NCI-H524 (cell line): ENCODE measurements at places on chromosomes 6 and 20.
A peak's percentile ranks its signal among the peaks of the same experiment; 100 is the strongest.

GRCh38 chr6:40353197-40353966 lies 233.8 kb downstream of the LRFN2 start:
- DNase-seq = no peak

DNA sequence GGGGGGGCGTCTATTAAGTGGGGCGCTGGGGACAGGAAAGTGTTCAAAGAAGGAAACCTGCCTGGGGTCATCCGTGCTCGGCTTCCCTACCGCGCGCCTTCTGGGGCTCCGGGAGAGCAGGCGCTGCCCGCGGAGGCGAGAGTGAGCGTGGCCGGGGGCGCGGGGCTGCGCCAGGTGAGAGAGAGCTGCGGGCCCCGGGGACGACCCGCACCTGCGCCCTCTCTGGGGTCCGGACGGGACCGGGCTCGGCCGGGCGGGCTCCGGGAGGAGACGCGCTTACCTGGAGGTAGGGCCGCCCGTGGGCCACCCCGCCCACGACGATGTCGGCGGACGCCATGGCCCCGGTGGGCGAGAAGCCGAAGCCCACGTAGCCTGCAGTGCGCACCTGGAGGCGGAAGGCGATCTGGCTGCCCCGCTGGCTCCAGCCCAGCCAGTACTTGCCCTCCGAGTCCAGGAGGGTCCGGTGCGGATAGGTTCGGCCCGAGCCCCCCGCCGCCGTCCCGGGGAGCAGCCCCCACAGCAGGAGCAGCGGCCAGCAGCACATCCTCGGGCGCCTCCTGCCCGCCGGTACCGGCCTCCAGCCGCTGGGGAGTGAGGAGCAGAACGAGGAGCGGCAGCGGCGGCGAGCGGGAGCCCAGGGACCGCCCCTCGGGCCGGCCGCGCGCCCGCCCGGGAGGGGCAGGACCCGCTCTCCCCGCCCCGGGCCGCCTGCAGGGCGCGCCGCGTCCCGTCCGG lies at the start of gene MOXD1:
TSS of gene MOXD1 (minus strand) at position 593 of the 735 bp plus-strand sequence. CDS start at position 544, 49 bp downstream.
- peak; percentile 49 for DNase-seq

GRCh38 chr6:116847227-116847626 lies 18.3 kb upstream of the GPRC6A start:
- DNase-seq = peak; percentile 69

DNA sequence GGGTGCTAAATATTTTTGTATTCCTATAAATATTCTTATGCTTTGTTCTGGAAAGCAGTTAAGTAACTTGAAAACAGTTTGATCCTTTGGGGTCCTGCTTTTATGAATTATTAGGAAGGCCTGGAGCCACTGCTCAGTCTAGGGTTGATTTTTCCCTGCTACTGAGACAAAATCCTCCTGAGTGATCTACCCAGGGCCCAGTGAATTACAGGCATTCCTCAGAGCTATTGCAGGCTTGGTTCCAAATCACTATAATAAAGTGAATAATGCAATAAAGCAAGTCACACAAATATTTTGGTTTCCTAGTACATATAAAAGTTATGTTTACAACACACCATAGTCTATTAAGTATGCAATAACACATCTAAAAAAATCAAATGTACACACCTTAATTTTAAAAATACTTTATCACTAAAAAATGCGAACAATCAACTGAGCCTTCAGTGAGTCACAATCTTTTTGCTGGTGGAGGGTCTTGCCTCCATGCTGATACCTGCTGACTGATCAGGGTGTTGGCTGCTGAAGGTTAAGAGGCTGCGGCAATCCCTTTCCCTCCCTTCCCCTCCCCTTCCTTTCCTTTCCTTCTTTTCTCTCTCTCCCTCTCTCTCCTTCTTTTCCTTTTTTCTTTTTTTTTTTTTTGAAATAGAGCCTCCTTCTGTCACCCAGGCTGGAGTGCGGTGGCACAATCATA lies 43.0 kb downstream of the DNAAF9 start:
- no peak for DNase-seq

- DNase-seq = no peak
Observed at GRCh38 chr6:24905483-24905882, 30.3 kb downstream of the RIPOR2 start.

DNA sequence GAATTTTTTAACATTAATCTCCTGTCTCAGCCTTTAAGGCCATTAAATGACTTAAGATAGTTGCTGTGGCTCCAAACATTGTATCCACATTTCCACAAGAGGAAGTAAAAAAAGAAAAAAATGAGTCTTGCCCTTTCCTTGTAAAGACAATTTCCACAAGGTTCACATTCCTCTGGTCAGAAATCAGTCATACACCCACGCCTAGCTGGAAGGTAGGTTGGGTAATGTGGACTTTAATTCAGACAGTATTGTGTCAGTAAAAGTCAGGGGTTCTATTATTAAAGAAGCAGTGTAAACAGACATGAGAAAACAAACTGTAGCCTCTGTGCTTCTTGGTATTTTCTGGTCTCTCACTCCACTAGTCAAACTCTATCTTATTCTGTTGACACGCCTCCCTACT lies 682.0 kb downstream of the GRIK2 start:
- DNase-seq = no peak

DNA sequence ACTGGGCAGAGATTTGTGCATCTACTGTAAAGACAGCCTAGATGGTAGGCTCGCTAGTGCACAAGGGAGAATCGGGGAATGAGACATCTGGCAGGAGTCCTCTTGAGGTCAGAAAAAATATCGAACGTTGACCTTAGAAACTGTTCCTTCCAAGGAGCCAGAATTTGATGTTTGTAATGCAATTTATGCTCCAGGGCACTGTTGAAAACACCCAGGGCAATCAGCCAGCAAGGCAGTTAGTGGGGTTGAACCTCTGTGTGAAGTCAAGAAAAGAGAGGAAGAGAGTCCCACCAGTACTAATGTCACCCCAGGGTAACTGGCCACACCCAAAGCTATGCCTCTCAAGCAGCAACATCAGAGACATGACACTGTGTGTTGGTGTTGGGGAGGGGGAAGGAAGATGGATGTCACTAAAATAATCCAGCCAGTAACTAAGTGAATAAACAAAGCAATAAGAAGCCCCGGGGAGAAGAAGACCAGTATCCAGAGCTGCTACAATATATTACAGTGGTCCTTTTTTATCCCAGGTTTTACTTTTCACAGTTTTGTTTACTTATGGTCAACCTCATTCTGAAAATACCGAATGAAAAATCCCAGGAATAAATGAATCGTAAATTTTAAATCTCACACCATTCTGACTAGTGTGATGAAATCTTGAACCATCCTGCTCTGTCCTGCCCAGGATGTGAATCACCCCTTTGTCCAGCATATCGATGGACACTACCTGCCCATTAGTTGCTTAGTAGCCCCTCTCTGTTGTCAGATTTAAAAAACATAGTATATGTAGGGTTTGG lies 32.9 kb upstream of the PDE10A start:
- no peak for DNase-seq

DNA sequence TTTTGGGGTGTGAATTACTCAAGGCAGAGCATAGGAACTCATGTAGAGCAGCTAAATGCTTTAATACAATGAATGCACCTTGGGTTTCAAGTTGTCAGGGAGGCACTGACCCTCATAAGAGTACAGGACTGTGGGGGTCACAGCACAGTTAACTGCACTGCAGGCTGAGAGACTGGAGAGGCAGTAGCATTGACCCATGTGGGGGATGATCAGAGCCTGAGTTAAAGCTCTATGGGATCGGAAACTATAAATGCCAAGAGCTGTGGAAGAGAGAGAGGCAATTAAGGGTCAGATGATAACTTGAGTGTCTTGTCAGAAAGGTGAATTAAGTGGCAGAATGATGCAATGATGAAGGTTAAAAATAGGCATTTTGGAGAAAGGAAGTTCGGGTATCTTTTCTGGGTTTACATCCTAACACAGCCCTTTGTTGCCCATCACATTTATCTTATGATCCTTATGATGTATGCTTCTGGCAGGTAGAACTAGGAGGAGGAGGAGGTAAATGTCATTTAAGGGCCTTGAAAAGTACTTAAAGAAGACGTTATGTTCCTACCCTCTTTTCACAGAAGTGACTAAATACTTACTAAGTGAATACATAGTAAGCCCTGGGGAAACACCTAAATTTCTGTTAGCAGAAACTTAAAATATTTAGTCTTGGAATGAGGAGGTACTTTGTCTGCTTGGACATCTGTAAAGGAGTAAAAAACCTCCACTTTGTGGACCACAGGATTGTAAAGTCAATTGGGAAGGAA lies 24.2 kb downstream of the LRRC1 start:
- DNase-seq = no peak

- DNase-seq = no peak
Observed at GRCh38 chr6:150118203-150118602, 24.6 kb upstream of the PPP1R14C start.

DNA sequence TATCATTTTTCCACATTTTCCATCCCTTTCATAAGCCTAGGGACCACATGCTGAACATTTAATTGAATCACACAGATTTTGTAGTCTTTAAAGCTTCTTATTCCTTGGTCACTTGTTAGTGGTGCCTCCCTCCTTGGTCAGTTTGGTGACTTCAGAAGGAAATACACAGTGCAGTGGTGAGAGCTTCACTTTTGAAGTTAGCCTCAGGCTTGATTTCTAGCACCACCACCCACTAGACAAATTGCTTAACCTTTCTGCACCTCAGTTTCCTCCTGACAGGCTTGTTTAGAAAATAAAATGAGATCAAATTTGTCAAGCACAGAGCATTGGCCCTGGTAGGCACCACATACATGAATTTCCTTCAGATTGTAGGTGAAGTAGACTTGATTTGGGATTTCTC lies 91.7 kb downstream of the FOXO3 start:
- DNase-seq = no peak

DNA sequence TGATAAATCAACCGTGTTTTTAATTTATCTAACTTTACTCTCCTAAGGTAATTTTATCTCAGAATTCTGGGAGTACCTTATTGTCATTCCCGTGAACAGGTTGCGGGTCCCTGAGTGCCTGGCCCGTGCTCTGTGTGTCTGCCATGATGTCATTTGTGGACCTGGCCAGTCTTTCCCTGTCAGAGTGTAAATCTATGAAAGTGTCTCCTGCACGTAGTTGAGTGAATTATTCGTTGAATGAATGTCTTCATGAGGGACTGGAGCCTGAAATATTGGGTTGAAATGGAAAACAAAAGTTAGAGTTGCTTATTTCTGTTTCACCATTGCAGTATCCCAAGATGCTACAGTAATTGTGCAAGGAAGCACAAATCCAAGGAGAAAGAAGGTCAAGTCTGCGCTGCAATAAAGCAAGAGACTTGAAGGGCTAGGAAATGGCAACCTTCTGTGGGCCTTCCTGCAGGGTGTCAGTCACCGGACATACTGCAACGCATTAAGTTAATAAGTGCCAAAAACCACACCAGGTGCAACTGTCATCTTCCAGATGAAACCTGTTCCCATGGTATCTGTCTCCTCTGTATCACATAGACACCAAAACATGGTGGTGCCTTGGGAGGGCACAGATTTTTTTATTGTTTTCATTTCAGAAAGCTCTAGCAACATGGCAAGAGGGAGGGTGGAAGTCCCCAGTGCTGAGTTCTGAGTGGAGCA lies 135.5 kb downstream of the ZDHHC14 start:
- no peak for DNase-seq

DNA sequence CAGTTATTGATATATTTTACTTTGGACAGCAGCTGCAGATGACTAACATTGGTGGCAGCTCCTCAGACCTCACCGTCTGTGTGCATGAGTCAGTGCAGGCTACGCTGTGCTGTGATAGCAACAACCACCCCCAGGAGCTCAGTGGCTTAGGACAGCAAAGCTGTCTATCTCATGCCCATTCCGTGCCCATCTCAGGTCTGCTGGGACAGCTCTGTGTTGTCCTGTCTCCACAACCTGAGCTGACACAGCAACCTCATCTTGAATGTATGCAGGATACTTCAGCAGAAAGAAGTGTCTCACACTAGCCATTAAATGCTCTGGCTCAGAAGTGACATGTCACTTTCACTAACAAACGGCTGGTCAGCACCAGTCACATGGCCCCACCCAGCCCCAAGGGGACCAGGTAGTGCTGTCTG lies 47.7 kb downstream of the BANF2 start:
- DNase-seq = no peak

- no peak for DNase-seq
Observed at GRCh38 chr20:51160821-51161220, 137.9 kb upstream of the KCNG1 start.
